ENCODE measurements at places on chromosomes 13 and 19.

DNA sequence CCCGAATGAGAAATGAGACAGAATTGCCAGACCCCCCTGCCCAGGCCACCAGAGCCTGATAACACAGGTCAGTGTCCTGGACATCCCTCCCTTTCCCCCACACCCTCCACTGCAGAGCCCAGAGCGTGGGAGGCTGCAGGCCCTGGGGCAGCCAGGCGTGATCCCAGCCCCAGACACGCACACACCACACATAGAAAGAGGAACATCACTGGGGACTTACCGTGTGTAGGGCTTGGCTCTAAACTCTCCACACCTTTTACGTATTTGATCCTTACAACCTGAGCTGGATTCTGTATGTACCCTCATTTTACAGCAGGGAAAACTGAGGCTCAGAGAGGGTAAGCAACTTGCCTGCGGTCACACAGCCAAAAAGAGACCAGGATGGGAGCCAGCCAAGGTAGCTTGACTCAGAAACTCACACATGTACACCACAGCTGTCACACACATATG is 334 bp upstream of the ANGPTL6 start:
- DNase-seq: no peak

DNA sequence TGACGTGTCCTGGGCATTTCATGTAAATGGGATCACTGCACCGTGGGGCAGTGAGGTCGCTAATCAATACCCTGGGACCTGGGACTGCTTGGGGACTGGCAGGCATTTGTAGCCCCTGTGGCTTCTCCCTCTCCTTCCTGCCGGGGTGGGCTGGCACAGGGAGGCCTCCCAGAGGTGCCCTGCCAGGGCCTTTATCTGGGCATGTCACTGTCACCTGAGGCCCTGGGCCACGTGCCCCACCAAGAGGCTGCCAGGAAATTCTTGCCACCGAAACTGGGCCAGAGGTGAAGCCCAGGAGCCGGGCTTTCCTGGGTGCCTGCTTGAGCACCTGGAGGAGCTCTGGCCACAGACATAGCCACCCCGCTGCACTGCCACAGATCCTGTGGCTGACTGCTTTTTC is 1.8 kb upstream of the NMRK2 start:
- DNase-seq: no peak

GRCh38 chr13:35722458-35723052 is 246.1 kb upstream of the MAB21L1 start:
- no peak for DNase-seq

DNA sequence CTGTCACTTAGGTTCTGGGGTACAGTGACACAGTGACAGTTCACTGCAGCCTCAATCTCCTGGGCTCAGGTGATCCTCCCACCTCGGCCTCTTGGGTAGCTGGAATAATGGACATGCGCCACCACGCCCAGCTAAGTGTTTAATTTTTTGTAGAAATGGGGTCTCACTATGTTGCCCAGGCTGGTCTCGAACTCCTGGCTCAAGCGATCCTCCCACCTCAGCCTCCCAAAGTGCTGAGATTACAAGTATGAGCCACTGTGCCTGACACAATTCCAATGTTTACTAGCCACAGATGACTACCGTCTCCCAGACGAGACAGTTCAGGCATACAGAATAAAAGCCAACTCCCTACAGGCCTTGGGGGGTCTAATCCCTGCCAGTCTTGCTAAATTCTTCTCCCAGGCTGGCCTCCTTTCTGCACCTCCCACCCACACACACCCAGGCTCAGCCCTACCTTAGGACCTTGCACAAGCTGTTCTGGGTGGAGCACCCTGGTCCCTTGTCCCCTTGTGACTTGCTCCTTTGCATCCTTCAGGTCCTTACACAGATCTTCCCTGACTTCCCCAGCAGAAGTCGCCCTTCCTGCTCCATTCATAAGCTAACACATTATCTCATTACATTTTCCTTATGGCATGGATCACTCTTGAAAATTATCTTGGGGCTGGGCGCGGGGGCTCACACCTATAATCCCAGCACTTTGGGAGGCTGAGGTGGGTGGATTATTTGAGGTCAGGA is 106.4 kb downstream of the INSR start:
- no peak for DNase-seq

DNA sequence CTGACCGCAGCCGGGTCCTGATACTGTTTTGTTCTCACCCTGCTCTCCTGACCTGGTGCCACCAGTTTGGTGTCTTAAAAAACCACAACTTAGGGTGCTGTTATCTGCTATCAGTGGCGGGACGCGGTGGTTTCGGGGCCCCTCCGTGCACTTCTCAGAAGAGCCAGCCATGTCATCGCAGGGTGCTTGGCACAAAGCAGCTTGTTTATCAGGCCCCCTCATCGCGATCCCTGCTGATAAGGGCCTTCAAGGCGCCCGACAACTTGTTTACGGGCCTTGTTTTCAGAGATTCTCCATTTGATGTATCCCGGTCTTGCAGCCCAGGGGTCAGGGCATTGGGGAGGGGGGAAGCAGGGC is 58.1 kb upstream of the KLF2 start:
- peak; percentile 10 for DNase-seq

- DNase-seq: peak; percentile 21
Observed at GRCh38 chr19:1407528-1408299, at the start of gene DAZAP1. DAZAP1 (plus strand) TSS chr19:1407586; CDS start chr19:1407774, 188 bp downstream.

DNA sequence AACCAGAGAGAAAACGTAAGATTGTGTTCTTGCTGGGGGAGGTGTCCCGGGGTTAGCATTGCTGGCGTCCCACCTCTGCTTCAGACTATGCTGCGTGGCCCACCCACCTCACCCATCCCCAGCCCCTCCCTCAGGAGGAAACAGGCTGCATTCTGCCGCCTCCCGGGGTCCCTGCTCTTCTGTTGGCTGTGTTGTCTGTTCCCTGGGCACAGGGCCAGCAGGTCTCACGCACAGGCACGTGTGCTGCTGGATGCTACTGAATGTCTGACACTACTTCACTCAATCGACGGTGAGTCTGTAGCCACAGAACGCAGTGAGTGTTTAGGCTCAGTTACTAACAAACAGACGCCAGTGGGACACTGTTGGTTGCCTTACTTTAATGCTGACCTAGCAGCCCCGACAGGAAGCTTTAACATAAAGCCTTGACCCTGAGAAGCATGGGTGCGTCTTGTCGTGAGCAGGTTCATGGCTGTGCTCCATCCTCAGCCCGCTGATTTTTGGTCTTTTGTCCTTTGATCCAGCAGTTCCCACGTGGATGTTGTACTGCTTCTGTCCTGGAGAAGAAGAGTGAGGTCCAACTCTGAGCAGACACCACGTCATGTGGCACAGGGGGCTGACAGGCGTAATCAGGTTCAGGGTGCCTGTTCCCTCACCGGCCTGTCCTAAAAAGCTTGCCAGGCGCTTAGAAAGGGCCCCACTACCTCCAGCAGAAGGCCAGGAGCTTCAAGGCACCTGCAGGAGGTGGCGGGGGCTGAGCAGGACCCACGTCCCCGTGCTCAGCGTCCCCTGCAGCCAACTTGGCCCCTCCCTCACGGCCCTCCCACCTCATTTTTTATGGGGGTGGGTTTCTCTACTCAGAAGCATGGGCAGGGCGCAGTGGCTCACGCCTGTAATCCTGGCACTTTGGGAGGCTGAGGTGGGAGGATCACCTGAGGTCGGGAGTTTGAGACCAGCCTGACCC is 26.0 kb downstream of the NAXD start:
- DNase-seq: no peak

DNA sequence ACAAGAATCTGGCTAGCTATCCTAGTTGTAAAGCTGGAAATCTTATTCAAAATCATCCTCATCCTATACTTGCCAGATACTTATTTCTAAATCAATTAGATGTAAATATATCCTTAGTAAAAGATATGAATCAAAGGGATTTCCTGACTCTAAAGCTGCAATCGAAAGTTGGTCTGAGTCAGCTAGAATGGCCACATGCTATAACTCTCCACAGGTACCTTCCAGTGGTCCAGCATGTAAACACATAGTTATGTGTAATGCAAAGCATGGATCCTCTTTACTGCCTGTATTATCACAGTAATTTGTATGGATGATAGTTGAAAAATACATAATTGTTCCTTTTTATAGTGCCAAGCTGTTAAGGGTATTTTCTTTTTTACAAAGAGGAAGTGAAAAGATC is 27.4 kb downstream of the SLITRK6 start:
- no peak for DNase-seq

- DNase-seq: no peak
Observed at GRCh38 chr19:57057036-57057686, 62.6 kb upstream of the USP29 start.

DNA sequence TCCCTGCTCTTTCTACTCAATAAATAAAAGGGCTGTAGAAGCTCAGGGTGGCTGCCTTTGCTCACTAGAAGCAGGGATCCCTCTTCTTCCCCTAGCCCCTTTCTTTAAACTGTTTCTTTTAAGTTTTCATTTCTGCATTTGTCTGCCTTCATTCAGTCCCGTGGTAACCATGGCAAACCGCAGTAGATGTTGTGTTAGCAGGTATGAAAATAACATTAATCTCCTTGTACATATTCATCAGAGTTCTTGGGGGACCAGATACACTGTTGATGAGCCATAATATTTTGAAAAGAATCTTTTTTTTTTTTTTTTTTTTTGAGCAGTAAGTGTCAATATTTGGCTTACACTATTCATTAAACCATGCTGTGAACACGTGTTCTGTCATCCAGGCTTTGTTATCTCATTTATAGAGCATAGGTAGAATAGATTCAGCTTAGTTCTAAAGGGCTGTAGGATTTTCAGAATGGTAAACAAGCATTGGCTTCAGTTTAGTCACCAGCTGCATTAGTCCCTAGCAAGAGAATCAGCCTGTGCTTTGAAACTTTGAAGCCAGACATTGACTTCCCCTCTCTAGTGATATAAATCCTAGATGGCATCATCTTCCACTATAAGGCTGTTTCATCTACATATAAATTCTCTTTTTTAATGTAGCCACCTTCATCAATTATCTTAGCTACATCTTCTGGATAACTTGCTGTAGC is 59.4 kb upstream of the SPRY2 start:
- DNase-seq: no peak

DNA sequence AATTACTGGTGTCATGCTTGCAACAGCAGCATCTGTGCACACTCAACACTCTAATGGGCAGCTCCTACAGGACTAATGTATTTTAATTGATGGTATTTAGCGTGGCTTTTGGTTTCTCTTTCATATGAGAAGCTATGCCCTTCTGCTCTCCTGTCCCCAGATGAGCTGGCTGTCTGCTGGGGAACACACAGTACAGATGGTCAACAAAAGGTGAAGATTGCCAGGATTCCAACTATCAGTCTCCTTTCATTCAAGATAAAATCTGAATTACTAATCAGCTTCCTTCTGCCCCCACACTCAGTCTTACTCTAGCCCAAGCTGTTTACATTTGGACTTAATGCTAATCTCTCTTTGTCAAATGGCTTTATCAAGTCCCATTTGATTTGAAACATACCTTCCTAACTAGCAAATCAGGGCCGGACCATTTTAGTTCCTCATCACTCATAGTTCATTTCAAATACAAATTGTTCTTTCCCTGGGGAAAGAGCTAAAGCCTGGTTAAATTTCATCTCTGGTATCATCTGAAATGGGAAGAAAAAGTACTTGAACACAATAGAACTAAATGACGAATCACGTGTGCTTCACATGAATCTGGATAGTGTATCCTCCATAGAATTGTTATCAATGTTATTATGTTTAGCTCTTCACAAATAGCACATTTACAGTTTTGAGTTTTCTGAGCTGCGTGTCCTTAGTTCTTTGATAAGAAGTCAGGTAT is 988.0 kb downstream of the PCDH17 start:
- no peak for DNase-seq

DNA sequence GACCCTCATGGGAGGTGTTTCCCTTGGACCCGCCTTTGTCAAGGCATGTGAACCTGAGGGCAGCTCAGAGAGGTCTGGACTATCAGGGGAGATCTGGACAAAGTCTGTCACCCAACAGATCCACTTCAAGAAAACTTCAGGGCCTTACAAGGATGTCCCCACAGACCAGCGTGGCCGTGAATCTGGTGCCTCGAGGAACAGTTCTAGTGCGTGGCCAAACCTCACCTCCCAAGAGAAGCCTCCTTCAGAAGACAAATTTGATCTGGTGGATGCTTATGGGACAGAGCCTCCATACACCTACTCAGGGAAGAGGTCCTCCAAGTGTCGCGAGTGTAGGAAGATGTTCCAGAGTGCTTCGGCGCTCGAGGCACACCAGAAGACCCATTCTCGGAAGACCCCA is 11.5 kb downstream of the ZSCAN22 start:
- DNase-seq: no peak

- DNase-seq: no peak
Observed at GRCh38 chr13:73138276-73138637, 79.5 kb downstream of the KLF5 start.

Measured in stimulated activated CD4-positive, alpha-beta T cell treated with anti-CD3 and anti-CD28 coated beads, Interleukin-15, amount 100 ng/mL, for 1 hour (primary cell).